Renal cortex interstitium (tissue), 15 donors: ENCODE measurements at places on chromosomes 16 and 17. TPM values are rescaled to one million over a fixed set of nuclear protein-coding genes. Genes with fewer than 3 reads are reported as not detected.

KDM6B gene
- 20.9 TPM for polyA plus RNA-seq

FKBP10 gene
- 178 TPM for polyA plus RNA-seq

OR2C1 gene
- polyA plus RNA-seq = 1.1 TPM

DNA sequence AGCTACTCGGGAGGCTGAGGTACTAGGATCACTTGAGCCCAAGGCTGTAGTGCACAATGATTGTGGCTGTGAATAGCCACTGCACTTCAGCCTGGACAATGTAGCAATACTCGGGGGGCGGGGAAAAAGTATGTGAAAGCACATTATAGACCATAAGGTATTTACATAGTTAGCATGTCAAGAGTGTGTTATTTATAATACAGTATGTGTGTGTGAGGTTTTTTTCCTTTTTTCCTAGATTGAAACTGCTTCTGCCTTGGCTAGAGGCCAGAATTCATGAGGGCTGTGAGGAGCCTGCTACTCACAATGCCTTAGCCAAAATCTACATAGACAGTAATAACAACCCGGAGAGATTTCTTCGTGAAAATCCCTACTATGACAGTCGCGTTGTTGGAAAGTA is 30.5 kb downstream of the PTRH2 start:
- DNase-seq = no peak

DNA sequence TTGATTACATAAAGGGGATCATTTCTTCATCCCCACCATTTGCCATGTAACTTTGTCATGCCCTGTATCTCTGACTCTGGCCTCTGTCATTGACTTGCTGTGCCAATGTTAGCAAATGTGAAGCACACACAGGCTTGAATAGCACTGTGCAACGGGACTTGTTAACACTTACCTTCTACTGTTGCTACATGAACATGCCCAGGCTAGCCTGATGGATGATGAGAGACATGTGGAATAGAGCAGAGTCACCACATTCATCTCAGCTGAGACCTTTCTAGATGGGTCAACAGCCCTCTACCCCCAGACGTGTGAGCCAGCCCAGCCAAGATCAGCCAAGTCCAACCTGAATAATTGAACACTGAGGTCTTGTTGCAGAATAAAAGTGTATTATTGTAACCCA is 162.1 kb upstream of the SALL1 start:
- DNase-seq = no peak

- no peak for DNase-seq
These were observed 121.1 kb upstream of the XYLT1 start for GRCh38 chr16:17591655-17592405.

DNA sequence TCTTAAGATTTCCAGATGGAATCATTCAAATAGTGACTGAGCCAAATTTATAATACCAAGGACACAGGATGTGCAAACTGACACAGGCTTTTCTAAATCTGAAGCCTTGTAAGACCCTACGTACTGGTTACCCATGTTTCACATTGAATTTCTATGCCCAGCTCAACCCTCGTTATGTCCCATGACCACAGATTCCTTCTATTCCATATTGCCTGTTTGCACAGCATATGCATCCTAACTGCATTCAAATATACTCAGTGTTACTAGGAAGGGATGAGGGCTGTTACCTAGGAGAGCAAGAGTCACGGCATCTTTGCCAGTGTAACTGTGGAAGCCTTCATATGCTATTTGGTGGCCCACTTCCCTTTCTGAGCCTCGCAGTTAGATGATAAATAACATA is 305.2 kb downstream of the SHISA9 start:
- DNase-seq = no peak

DNA sequence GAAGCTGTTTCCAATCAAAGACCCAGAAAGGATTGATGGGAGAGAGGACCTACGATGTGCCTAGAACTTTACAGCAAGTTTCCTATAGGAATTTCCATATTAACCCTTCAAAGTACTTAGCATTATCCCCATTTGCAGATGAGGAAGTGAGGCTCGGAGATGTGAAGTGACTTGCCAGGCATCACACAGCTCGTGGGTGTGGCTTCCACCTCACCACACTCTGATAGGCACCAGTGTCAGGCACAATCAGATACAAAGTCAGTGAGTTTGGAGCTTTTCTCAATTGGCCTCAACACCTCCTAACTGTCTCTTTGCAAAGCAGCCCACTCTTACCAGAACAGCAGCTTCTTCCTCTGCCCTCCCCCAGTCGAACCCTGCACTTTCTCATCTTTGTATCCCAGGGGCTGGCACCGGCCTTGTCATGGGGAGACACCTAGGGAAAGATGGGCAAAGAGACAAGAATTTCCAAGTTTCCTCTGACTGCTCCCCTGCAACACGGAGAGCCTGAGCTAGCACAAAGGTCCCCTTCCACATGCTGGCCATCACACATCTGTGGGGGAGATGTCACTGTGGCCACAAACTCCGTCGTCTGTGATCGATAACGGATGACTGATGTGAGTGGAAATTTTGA is 37.4 kb upstream of the CCL1 start:
- no peak for DNase-seq

DNA sequence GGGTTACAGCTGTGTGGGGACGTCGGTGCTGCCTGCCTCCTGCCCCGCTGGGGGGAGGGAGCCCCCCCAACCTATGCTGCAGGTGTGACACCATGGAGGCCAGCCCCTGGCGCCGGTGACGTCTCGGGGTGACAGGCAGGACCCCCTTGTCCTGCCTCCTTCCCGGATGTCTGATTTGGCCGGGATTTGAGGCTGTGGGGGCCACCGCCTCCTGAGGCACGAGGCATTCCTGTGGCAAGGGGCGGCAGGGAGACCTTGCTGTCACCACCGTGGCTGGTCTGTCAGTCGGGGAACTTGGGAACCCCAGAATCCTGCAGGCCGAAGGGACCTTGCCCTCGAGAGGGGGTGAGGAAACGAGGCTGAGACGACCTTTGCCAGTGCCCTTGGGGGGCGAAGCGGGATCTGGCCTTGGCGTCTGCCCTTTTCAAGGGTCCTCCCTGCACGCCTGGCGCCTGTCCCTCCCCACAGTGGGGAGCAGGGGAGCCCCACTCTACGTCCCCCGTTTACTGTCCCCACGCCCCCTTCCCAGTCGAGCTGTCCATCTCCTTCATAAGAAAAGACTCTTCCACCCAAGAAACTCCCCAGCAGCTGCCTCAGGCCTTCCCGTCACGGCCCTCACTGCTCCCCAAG is 74.4 kb downstream of the METRNL start:
- DNase-seq = no peak

GRCh38 chr16:68227183-68227793 is 8.6 kb downstream of the ESRP2 start:
- DNase-seq = no peak

GRCh38 chr17:79818026-79818758 is 21.0 kb downstream of the CBX4 start:
- no peak for DNase-seq

GRCh38 chr16:89174877-89175276 is 3.3 kb downstream of the CDH15 start:
- DNase-seq = no peak

DNA sequence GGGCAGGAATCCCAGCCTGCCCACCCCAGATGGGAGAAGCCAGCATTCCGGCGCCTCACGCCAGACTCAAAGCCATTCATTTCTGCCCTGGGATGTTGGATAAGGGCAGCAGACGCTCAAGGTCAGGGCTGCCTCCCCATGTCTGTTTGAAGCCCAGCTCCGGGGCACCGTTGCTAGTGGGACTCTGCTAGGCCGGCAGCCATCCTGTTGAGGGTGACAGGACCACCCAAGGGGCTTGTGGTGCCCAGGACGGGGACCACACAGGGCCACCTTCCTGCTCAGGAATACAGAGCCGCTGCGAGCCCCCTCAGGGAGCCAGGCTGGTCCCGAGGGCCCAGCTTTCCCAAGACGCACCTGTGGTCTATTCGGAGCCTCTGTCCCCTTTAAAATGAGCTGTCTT is 101.7 kb upstream of the CREBBP start:
- DNase-seq = no peak

DNA sequence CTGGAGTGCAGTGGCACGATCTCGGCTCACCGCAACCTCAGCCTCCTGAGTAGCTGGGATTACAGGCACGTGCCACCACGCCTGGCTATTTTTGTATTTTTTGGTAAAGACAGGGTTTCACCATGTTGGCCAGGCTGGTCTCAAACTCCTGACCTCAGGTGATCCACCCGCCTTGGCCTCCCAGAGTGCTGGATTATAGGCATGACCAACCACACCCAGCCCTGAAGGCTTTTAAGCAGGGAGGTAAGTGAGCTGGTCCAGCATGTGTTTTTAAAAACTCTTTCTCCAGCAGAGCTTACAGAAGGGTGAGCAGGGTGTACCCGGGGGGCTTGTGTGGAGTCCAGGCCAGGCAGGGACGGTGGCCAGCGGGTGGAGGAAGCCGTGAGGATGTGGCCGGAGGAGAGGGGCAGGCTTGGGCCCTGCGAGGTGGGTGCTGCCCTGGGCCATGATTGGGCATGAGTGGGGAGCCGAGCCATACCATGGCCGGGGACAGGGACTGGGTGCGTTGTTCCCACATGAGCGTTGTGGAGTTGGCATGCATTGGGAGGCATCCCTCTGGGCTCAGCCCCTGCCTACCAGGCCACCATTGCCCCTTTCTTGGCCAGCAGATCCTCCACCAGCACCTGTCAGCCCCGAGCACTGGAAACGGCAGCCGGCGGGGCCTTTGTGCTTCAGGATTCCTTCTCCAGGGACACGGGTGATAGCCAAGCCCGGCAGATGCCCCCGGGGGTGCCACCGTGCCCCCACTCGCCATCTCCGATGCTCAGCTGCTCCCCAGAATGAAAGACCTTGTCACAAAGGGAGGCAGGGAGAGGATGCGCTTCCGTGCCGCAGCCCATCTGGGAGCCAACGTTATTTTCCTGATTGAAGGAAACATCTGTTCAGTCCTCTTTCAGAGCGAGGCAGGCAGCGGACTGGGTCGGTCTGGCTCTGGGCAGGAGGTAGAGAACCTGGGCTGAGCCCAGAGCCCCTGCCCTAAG is 64.5 kb downstream of the RAI1 start:
- DNase-seq = no peak

DNA sequence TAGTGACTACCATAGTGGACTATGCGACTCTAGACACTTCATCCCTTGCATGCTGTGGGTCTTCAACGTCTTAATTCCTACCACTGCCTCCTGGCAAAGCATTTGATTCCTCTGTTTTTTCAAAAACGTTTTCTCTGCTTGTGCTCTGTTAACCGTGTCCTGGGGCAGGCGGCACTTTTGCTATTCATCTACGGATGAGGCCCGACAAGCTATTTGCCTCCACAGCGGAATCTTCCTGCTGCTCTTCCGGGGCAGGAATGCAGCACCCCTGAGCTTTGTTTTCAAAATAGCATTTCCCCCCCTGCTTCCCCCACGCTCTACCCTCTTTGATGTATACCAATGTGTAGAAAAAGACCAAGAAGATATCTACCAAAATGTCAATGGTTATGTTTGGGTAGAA is 39.8 kb upstream of the METTL16 start:
- no peak for DNase-seq

GRCh38 chr17:55462234-55462633 is 40.6 kb upstream of the MMD start:
- DNase-seq = no peak

DNA sequence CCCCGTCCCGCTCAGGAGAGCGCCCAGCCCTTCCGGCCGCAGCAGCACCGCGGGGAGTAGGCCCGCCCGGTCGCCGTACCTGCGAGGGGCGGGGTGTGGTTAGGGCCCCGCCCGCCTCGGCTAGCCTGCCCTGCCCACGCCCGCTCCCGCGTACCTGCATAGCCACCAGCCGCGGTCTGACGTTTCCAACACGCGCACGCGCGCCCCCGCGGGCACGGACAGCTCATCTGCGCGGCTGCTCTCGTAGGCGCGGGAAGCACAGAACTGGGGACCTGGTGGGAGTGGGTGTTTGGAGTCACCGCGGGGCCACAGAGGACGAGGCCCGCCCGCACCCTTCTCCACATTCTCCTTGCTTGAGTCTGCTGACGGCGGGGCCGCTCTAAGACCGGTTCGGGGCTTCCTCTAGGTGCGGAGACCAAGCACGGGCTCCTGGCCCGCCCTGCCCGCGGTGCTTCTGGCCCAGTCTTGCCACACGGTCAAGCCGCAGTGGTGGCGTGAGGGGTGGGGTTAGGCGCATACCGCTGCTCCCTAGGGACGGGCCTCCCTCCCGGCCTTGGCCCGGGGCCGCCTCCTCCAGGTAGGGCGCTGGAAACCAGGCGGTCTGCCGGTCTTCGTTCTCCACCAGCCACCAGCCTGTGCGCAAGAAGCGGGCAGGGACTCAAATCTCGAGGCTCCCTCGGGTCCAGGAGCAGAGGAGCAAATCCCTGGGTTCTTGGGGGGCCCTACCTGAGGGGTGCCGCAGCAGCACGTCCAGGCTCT is 1.8 kb downstream of the NOXO1 start:
- no peak for DNase-seq

DNA sequence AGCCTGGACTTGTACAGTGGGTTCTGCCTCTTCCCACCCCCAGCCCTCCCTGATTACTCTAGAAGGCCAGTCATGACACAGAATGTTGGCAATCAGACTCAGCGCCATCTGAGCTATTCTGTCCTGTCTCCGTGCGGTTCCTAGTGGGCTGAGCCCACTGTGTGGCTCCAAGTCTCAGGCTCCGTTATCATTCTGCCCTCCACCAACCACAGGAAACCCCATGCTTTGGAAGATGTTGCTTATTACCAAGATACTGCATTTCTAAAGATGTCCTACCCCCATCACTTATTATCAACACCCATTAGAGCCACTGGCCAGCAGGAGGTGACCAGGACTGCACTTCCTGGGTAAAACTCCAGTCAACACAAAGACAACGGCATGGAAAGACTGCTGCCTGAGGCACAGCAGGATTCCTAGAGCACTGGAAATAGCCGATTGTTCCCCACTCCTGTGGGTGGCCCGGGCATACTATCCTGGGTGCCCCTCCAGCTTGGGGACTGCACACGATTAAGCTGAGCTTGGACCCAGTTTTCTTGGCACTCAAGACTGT is 133.6 kb downstream of the AATF start:
- DNase-seq = no peak

DNA sequence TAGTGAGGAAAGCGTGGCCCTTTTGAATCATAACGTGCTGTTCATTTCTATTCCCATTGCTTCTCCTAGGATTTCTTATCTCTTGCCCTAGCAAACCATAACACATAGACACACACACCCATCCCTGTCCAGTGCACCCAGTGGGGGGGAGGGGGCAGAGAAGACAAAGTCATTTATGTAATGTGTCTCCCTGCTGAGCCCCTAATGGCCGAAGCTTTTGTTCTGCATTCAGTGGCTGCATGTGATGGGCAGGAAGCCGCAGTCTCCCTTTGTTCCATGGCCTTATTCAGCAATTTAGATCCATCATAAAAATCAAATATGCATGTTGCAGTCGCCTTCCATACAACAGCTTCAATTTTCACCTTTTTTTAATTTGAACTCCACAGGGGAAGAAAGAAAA is 325.4 kb downstream of the ZFHX3 start:
- no peak for DNase-seq

DNA sequence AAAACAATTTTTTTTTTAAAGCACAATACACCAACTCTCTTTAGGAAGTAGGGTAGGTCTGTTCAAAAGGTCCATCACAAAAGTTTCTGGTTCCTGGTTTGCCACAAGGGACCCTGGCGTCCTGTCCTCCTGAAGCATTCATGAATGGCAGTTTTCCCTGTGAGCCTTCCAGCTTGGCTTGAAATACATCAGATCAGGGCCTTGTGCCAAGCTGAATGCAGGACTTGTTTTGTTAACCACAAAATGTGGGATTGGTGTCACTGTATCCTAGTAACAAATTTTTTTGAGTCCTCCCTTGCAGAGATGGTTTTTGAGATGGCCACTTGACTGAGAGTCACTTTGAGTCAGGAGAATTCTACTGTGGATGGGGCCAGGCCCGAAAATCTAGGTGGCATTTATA is 3.9 kb downstream of the GNAO1 start:
- no peak for DNase-seq
